ENCODE measurements at places on chromosomes 6 and 20.

- DNase-seq, result no peak
Measured at GRCh38 chr6:34108176-34108575, 37.7 kb downstream of the GRM4 start.

DNA sequence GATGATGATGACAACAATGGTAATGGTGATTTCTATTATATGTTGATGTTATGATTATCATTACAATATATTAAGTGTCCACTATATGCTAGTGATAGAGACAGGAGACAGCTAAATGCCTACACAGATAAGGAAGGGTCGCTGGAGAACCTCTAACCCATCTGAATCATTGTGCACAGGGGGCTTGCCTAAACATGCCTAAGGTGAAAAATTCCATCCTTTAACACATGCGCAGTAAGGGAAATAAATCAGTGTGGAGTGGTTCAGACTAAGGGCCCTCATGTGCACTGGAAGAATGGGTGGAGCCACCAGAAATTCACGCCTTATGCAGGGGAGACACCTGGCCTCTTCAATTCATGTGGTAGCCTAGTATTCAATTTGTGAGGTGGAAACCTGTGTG lies 120.4 kb downstream of the TPBG start:
- DNase-seq, result no peak

DNA sequence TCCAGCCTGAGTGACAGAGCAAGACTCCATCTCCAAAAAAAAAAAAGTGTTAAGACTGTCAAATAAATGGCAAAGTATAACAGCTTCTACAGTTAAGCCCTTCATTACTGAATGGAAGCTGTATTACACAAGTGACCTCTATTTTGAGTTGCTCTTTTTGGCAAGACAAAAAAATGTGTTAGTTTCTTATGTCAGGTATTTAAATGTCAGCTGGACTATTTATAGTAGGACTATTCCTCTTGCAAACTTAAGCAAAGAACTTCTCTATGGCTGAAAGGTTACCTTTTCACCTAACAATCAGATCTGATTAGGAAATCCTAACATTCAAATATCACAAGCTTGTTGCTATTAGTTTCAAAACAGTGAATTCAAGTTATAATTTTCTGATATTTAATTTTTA lies 12.4 kb downstream of the UBE2V1 start:
- no peak for DNase-seq

DNA sequence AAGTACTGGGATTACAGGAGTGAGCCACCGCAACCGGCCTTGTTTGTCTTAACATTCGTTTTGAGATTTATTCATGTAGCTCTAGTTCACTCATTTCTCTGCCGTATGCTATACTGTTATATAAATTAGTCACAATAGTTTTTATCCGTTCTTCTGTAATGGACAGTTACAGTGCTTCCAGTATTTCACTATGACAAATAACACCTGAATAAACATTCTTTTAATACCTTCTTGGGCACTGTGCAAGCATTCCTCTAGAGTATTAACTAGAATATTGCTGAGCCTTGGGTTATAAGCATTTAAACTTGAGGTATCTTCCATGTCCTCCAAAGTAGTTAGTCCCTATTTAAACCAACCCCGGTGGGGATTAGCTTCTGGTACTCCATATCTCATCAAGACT lies 45.6 kb downstream of the STK38 start:
- DNase-seq, result no peak

DNA sequence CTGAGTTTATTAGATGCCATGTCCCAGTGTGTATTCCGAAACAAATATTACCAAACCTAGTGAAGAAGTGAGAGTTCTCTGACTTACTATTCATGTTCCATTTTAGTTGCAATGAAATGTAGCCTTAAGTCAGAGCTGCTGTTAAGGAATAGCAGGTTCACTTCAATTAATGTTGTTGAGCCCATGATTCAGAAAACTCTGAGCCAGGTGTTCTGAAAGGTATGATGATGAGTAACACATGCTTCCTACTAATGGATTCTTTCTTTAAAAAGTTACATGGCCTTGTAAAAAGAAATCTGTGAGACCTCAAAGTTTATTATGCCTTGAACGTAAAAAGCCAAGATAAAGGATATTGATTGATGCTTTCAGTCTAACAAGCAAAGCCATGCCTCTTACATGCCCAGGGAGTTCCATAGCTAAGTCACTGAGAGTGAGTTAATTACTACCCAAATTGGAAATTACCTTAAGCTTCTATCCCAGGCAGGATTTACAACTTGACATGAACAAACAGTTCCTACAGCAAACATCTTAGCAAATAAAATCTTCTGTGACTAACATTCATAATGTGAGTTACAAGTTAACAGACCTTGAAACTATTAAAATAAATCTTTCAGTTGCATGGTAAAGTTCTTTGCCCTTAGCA lies 122.9 kb downstream of the AKAP7 start:
- DNase-seq, result no peak

GRCh38 chr6:12442455-12442854 lies 152.3 kb downstream of the EDN1 start:
- no peak for DNase-seq

DNA sequence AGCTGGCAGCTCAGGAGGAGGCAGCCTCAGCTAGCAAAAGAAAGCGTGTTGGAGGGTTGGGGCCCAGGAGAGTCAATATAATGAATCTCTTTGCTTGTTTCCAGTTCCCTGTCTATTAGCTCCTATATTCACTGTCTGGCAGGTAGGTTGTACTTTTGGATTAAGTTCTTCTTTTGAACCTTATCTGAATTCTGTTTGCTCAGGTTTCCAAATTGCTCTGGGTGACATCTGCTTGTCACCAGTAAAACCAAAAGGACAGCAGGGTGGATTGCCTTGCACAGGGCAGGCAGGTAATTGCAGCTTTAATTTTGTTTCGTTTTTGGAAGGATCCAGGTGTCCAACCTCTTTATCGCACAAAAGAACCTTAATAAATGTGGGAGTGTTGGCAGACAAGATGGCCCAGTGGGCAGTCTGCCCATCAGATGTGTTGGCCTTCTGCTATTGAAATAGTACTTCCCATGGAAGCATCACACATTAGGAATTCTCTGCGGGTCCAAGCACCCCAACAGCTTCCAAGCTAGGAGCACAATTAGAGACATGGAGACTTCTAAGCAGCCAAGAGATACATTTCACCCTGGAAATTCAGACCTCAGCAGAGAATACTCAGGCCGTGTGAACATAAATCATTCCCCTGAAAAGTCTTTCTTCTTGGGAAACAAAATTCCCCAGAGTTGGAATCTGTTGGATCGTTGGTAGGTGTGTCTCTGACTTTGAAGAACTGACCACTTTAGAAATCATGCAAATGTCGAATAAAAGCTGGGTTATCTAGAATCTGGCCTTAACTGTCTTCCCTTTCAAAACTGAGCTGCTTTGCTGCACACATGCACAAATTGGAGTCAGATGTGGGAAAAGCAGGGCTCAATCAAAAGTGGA lies 286.9 kb upstream of the BMP2 start:
- DNase-seq, result no peak

GRCh38 chr6:84764332-84765049 lies at the start of gene TBX18:
TBX18 (minus strand) TSS chr6:84764598; CDS start chr6:84764181, 417 bp downstream.
- DNase-seq, result no peak

DNA sequence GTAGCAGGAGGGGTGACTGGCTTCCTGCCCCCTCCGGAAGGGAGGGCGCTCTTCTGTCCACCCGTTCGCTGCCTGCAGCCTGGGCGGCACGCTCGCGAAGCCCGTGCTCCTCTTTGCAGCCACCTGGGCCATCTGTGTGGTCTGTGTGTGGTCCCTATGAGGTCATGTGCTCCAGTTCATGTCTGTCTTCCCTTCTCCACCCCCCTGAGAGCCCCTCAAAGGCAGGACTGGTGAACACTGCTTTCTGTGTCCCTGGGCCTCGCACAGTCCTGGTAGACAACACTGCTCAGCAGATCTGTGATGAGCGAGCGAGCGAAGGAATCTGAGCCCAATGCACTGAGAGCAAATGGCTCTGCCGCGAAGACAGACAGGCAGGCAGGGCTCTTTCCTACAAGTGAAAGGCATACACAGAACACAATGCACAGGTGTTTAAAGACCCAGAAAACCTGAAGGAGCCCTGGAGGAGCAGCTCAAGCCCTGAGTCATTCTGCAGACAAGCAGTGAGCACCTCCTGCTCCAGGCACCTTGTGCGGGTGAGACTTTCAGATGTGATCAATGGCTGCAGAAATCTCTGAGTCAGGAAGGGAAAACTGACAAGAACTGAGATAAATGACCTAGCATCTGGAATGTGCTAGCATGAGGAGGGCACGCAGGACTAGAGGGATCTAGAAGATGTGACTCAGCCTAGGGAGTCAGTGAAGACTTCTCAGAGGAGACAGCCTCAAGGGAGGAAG lies 27.1 kb downstream of the PPP1R3G start:
- DNase-seq, result no peak
